Right cardiac atrium (tissue), 5 donors: ENCODE measurements at places on chromosomes 13 and 19. TPM values are rescaled to one million over a fixed set of nuclear protein-coding genes. Genes with fewer than 3 reads are reported as not detected.
A peak's percentile ranks its signal among the peaks of the same experiment; 100 is the strongest.

The TGFBR3L gene
- 17.6 TPM for total RNA-seq

The SHISA2 gene
- total RNA-seq, result 0.34 TPM

GRCh38 chr19:3931041-3931440 lies 1.8 kb upstream of the NMRK2 start:
- DNase-seq, result peak; percentile 82

The ZNF575 gene
- total RNA-seq, result 1.4 TPM

The NLRP5 gene
- not detected for total RNA-seq

DNA sequence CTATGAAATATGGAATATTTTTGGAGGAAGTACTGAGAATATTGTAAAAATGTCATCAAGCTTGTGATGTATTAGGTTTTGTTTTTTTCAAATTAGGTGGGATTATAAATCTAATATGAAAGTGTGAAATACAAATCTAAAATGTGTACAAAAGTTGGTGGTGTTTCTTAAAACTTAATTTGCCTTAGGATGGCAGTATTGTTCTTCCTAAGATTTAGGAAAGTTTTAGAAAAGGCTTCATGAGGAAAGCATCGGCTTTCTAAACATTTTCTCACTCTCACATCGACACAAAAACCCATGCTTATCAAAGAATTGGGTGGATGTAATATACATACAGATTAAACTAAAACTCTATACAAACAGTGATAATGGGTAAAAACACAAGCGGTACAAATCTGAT lies 972.0 kb upstream of the PCDH20 start:
- no peak for DNase-seq

The IGSF23 gene
- total RNA-seq, result not detected

The CYP2A7 gene
- total RNA-seq, result not detected

The NFKBIB gene
- 20.6 TPM for total RNA-seq

The RUBCNL gene
- 1.0 TPM for total RNA-seq

DNA sequence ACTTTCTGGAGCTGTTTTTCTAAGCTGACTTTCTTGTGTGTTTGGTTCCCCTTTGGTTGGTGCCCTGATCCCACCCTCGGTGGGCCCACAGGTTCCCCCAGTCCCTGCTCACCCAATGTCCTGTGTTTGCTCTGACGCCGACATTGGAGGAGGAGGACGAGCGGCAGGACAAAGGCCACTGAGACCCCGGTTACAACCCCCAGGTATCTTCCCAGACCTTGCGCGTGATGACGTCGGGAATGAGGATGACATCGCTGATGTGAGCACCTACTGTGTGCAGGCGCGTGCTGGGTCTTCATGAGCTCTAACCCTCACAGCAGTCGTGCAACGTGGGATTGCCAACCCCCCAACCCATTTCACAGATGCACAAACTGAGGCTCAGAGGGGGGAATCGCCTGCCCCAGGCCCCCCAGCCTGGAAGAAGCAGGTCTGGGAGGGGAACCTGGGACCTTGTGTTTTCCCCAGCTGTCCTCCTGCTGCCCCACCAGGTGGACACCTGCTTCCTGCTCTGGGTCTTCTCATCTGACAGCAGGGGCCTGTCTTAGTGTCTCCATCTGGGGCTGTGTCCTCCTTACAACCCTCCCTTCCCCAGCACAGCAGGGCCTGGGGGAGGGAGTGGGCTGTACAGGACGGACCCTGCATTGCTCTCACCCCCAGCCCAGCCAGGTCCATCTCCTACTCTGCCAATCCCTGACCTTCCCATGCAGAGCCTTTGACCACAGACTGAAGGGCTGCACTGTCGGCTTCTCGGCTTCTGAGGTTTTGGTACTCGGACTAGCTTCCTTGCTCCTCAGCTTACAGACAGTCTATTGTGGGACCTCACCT lies 4.7 kb upstream of the LILRA6 start:
- DNase-seq, result no peak

GRCh38 chr13:53180684-53181083 lies 152.1 kb downstream of the OLFM4 start:
- no peak for DNase-seq

- DNase-seq, result peak; percentile 81
These were observed 42.0 kb upstream of the NFIC start for GRCh38 chr19:3324405-3324856.

GRCh38 chr19:15015946-15016542 lies 33.2 kb upstream of the CASP14 start:
- DNase-seq, result no peak

- no peak for DNase-seq
These were observed 48.3 kb upstream of the C1QTNF9B start for GRCh38 chr13:23945612-23946011.

The BCAM gene
- total RNA-seq, result 69.9 TPM
